M059J (cell line): ENCODE measurements at places on chromosomes 12 and 14. TPM values are rescaled to one million over a fixed set of nuclear protein-coding genes. Genes with fewer than 3 reads are reported as not detected.

Gene ANG
- 2.8 and 3.0 TPM in 2 replicates for total RNA-seq

Gene INSM2
- not detected in 2 replicates for total RNA-seq

Gene ARHGDIB
- 14.9 and 17.7 TPM in 2 replicates for total RNA-seq

Gene KRT85
- total RNA-seq: not detected in 2 replicates

Gene RNF31
- 64.9 and 68.0 TPM in 2 replicates for total RNA-seq

Gene DAZAP2
- 480 and 492 TPM in 2 replicates for total RNA-seq

Gene LRTM2
- total RNA-seq: 0.07 TPM in 1 of 2 replicates, not detected in the other

Gene IKZF4
- 0.57 and 1.2 TPM in 2 replicates for total RNA-seq

Gene PPP1R3E
- 3.0 and 5.0 TPM in 2 replicates for total RNA-seq

- DNase-seq: peak; percentile 3
Measured at GRCh38 chr12:24113701-24114100, 164.2 kb upstream of the SOX5 start.

- no peak for DNase-seq
Measured at GRCh38 chr12:50129290-50129689, 17.3 kb downstream of the COX14 start.

- no peak for DNase-seq
Measured at GRCh38 chr12:15439459-15439858, 117.2 kb downstream of the PTPRO start.

- peak; percentile 90 for DNase-seq
Measured at GRCh38 chr14:72457641-72458040, 436.3 kb downstream of the DPF3 start.

GRCh38 chr14:31180299-31181051, 27.1 kb downstream of the HECTD1 start:
- no peak for DNase-seq

GRCh38 chr14:76926521-76927251, 100.5 kb downstream of the LRRC74A start:
- no peak for DNase-seq

GRCh38 chr14:69320581-69321365, 60.8 kb downstream of the GALNT16 start:
- no peak for DNase-seq

- peak; percentile 37 for DNase-seq
Measured at GRCh38 chr12:62933220-62933601, 1.7 kb downstream of the PPM1H start.

DNA sequence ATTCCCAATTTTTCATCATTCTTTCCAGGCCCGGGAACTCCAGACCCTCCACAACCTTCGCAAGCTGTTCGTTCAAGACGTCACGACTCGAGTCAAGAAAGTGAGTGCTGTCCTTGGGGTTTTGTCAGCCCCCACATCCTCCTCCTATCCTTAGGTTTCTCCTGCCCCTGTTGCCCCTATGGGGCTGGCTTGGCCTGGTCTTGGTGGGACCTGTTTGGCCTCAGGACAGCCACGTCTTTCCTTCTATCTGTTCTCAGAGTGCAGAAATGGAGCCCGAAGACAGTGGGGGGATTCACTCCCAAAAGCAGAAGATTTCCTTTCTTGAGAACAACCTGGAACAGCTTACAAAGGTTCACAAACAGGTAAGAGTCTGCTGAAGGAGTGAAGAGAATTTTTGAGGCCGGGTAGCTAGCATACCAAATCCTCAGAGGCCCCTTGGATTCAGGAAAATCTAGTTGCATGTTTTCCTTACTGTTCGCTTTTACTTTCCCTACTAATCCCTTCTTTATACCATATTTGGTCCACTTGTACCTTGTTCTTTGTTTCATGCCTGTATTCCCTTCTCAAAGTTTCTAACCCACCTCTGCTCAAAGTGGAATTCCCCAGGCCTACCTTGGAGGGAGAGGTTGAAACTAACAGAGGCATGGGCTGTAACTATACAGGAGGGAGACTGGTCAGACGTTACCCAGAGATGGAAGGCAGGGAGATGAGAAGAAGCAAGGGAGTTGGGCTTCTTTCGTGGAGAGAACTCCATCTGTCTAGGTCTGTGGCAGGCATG, 12.8 kb upstream of the PIP4K2C start:
- DNase-seq: no peak

DNA sequence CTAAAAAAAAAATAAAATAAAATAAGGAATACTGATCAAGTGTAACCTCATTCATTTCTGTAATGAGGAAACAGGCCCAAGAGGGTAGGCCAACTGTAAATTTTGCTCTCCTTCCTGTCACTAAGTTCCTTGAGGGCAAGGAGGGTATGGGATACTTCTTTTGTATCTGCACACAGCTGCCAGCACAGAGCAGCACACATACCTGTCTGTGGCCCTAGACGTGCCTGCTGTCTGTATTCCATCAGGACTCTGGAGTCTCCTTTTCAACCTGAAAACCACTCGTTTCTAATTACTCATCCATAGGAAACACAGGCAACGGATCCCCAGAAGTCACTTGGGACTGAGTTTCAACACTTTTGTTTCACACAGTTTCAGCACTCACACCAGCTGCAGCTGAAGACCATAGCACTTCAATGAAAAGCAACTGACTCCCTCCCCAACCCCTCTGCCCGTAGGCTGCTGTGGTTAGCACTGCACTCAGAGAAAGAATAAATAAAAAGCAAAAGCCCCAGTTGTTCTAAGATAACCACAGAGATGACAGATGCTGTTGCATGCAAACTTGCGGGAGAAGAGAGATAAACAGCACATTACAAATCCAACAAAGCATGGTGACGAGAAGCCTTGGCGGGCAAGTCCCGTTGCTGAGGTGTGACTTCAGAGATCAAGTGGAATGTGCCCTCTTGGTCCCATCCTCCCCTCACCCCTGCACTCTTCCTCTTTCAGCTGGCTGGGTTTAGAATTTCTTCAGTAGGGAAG, 24.9 kb downstream of the CRACR2A start:
- peak; percentile 38 for DNase-seq

- DNase-seq: no peak
Measured at GRCh38 chr14:89284333-89285058, 132.5 kb downstream of the FOXN3 start.

DNA sequence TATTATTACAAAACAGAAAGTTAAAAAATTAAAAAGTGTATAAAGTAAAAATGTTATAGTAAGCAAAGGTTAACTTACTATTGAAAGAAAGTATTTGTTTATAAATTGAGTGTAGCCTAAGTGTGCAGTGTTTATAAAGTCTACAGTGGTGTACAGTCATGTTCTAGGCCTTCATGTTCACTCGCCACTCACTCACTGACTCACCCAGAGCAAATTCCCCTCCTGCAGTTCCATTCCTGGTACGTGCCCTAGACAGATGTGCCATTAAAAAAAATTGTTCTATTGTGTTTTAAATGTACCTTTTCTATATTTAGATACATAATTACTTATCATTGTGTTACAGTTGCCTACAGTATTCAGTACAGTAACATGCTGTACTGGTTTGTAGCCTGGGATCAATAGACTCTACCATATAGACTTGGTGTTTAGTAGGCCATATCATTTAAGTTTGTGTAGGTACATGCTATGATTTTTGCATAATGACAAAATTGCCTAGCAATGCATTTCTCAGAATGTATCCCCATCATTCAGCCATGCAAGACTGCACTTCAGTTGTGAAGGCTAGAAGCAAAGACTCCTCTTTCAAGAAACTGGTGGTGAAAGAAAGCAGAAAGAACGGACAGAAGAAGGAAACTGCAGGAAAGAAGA, 100.6 kb downstream of the DACT1 start:
- peak; percentile 90 for DNase-seq

DNA sequence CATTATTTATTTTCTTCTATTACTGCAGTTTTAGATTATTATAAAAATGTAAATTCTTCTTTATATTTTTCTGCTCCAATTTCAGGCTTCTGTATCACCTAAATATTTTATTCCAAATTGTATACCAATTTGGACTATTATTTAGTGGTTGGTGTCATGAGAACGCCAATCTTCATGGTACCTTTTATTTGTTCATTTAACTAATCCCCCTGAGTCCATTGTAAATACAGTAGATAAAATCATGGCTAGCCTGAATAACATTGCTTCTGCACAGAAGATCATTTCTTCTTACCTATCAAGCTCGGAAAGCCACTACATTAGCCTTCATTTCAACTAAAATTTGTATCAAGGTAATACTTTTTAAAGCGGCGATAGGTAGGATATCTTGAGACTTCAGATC, at the start of gene OR6C75:
Gene OR6C75, plus strand, starts transcription at position 301 of the 400 bp plus-strand sequence. CDS start 2,136 bp downstream, outside the sequence.
- DNase-seq: no peak

GRCh38 chr12:16607906-16608775, 2.2 kb upstream of the LMO3 start:
- no peak for DNase-seq

GRCh38 chr12:126776026-126776655, 1490.8 kb upstream of the TMEM132C start:
- DNase-seq: no peak

DNA sequence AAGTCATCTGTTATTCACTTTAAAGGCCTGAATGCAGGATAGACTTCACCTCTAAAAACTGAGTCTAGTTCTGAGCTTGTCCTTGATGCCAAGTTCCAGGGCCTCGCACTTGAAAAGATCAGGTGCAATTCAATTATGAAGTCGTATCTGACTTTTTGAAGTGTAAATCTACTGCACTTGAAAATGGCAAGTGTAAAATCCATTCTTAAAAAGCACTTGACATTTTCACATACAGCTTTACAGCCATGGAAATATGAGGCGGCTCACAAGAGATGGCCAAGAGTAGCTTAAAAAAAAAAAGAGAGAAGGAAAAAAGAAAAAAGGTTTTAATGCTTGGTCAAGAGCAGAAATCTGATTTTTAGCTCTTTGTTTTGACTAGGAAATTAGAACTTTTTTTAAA, 172.5 kb downstream of the GXYLT1 start:
- no peak for DNase-seq

- no peak for DNase-seq
Measured at GRCh38 chr12:51475543-51475942, 50.9 kb downstream of the SLC4A8 start.

DNA sequence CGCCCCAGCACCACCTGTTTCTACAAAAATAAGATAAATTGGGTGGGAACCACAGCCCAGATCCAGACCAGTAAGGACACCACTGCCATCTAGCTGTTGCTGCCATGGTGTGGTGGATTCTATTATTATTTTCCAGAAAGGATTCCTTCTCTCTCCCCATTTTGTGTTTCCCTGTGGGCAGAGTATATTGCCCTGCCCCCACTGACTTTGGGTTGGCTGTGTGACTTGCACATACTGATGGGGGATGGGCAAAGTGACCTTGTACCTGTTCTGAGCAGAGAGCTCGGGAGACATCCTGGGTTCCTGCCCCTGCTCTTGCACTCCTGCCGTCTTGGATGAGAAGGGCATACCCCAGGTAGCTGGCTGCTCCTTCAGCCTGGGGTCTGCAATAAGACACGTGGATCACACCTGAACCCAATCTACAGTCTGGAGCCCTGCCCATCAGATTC, 24.3 kb downstream of the MOAP1 start:
- DNase-seq: peak; percentile 7
